ENCODE measurements at places on chromosomes 3 and 15.

DNA sequence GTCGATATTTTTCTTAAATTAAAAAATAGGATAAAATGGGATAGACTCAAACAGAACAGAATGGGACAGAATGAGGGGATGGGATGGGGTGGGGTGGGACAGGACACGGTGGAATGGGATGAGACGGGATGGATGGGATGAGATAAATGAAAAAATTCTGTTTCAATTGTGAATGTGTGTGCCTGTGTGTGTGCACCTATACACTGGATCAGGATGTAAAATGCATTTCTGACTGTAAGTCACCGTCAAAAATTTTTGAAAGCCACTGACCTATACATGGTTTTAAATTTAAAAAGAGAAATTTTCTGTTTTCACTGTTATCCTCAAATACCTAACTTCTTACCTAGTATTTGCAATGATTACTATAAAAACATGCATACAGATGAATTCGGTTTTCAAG lies 108.7 kb upstream of the UBE2E2 start:
- no peak for DNase-seq

GRCh38 chr3:170839518-170840100 lies 30.4 kb downstream of the RPL22L1 start:
- no peak for DNase-seq

- DNase-seq: no peak
Measured at GRCh38 chr3:13571831-13572750, 23.2 kb downstream of the FBLN2 start.

GRCh38 chr3:6640907-6641306 lies 220.0 kb upstream of the GRM7 start:
- DNase-seq: no peak

DNA sequence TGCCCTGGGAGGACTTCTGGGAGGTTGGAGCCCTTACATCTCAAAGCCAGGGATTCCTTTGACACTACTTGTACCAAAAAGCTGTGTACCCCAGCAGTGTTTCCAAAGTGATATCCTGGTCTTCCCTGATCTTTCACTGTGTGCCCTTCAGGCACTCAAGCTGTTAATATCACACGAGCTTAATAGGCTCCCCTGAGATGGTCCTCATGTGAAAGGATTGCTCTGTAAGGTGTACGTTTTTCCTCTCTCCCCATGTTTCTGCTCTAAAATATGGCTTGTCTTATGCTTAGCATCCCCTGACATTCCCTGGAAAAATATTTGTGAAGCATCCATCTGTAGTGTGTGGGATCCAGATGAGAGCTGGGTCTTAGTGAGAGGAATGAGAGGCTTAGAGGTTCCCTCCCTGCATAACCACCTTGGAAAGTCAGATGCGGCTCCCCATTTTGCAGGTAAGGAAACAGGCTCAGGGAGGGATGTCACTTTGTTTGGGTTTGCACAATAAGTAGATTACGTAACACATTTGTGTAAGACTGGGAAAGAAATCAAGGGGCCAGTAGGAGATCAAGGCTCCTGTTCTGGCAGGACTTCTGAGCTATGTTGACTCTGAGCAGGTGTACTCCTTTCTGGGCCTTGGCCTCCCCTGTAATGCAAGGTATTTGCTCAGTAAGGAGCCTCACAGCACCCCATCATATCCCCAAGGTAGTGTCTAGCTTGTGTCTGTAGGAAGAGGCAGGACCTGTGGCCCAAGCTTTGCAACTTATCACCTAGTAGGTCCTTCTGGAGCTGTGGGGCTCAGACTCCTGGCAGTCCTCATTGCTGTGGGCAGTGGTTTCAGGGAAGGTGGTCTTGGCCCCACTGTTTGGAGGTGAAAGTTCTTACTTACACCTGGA lies 667 bp upstream of the ACOX2 start:
- no peak for DNase-seq

DNA sequence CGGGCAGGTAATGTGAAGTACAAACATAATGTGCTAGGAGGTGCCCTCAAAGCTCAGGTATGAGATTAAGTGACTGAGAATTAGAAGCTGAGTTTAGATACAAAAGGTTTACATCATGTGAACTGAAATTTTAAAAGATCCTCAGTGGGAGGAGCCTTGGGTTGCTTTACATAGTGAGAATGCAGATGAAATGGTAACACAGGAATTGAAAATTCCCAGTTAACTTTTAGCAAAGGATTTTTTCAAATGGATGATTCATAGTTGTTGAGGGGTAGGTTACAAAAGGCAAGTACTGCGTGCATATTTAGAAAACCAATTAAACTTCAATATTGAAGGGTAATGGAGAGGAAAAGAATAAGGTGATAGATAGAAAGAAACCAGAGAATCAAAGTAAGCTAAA lies 157.3 kb downstream of the PLCH1 start:
- no peak for DNase-seq

- DNase-seq: no peak
Measured at GRCh38 chr3:170712798-170713197, 126.9 kb upstream of the SLC7A14 start.

DNA sequence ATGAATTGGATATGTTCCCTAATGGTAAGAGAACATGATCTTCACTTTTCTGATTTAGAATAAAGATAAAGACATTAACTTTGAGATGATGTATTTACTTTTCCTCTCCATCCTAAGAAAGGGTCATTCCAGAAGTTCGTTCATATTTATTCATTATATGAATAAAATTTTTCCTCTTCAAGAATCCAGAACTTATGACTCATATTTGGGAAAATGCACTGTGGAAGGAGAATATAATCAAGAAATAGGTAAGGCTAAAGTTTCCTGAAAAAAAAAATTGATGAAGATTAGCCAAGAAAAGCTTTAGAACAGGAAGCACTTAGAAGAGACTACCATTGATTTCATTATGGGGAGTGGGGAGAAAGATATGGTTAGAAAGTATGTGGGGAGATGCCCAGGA lies 36.5 kb upstream of the CBLB start:
- no peak for DNase-seq

- DNase-seq: no peak
Measured at GRCh38 chr15:39663704-39664250, 82.9 kb downstream of the THBS1 start.

- DNase-seq: no peak
Measured at GRCh38 chr3:71288269-71288930, 295.1 kb downstream of the FOXP1 start.

- DNase-seq: no peak
Measured at GRCh38 chr3:144270100-144270499, 298.5 kb downstream of the DIPK2A start.

GRCh38 chr3:197889204-197889930 lies 60.6 kb upstream of the RPL35A start:
- no peak for DNase-seq

GRCh38 chr3:2992534-2992933 lies 117.6 kb downstream of the IL5RA start:
- DNase-seq: no peak

DNA sequence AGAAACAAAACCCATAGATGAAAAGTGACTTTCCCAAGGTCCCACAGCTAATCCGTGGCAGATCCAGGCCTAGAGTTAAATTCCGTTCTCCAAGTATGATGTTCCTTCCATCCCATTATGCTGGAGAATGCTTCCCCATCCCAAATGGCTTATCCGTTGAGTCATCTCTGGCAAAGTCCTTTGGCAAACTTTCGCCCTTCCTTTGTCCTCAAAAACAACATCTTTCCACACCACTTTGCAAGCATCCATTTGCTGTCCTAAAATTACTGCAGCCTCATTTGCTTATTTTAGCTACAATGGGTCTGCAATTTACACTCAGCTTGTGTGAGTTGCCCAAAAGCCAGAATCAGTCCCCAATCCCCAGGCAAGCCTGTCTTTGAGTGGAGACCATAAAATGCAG lies 304.0 kb upstream of the TLE3 start:
- peak; percentile 74 for DNase-seq

DNA sequence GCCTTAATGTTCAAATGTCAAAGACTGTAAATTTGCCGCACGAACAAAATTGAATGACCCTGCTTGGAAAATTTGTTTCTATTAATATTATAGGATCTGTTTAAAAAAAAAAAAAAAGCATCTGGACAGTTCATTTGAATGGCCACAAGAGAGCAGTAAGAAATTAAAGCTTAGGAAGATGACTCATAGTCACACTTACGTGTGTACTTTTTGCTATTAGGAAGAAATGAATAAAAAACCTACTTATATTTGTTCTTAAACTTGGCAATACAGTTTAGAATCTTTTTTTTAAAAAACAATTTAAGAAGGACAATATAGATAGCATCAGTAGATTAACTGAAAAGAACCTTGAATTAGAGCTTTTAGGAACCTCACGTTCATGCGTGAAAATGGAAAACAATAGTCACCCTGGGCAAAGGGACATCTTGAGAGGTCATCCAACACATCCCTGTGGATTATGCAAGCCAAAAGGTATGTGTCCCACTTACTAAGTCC lies 621.8 kb downstream of the MECOM start:
- DNase-seq: peak; percentile 25

GRCh38 chr15:64337761-64338160 lies 18.2 kb downstream of the CSNK1G1 start:
- no peak for DNase-seq

DNA sequence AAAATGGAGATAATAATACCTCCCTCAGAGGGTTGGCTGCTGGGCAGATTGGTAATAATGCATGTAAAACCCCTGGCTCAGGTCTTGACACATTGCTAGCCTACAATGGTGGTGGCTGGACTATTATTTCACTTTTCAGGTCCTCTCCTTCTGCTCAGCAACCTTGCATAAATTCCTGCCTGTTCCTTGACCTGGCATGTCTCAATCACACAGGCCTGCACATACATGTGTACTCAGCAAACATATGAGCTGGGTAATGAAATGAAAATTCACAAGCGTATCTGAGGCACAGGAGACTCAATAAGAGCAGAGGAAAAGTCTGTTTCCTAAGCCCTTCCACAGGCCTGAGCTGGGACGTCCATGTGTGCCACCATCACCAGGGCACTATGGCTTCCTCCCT lies 17.4 kb downstream of the VPS18 start:
- DNase-seq: no peak

DNA sequence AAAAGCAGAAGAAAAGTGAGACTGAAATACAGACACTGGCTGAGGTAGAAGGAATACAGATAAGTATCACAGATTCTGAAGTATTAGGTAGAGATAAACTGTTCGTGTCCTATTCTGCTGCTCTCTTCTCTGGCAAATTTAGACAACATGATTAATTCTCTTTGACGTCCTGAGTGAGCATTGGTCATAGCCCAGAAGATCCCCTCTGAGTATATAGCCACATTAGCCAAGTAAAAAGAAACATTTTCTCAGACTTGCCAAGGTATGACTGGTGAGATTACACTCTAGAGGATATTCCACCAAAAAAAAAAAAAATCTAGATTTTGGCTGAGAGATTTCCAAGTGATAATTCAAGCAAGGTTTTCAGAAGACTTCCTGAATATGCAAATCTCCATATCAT lies 111.4 kb upstream of the ALCAM start:
- no peak for DNase-seq

GRCh38 chr15:27086805-27087204 lies 115.8 kb downstream of the GABRG3 start:
- DNase-seq: no peak

DNA sequence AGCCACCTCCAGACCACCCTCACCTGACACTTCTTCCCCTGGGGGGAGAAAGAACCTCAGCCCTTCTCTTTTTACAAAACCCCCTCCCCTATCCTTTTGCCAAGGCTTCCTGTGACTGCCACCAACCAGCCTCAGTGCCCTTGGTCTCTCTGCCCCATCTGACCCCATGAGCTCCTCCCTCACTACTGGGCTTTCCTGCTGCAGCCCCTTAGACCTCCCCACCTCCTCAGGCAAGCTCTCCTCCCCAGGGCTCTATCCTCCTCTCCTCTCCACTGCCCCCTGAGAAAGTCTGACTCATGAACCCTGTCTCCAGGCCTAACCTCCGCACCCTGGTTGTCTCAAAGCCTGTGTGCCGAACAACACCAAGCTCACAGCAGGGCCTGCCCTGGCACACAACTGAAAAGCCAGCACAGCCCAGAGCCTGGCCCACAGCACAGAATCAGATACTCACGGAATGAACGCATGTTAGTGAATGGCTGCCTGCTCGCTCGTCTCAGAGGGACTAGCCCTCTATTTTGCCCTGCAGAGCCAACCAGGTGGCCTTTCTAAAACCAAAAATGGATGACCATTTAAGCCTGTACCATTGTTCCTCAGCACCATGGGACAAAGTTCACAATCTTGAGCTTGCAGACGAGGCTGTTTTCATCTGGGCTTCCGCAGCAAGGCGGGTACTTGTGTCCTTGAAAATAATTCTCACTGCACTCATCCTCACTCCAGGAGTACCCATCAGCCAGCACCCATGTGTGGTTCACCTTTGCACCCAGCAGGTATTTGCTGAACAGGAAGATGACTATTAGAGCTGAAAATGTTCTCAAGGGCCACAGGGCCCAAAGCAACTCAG lies 1.7 kb downstream of the CHDH start:
- no peak for DNase-seq

- peak; percentile 66 for DNase-seq
Measured at GRCh38 chr15:69593981-69594966, 141.7 kb downstream of the RPLP1 start.

GRCh38 chr3:157588386-157589060 lies 85.3 kb upstream of the VEPH1 start:
- DNase-seq: no peak
